WTC11 (cell line): ENCODE measurements at places on chromosomes 6 and 20. TPM values are rescaled to one million over a fixed set of nuclear protein-coding genes. Genes with fewer than 3 reads are reported as not detected.

Gene RNF39
- 4.2 to 5.1 TPM (median 4.5 TPM) in 3 replicates for total RNA-seq

Gene CNR1
- 0.23 to 0.48 TPM (median 0.25 TPM) in 3 replicates for total RNA-seq

Gene LHFPL5
- not detected in 3 replicates for total RNA-seq

Gene SEMG1
- total RNA-seq, result 2.0 to 2.9 TPM (median 2.1 TPM) in 3 replicates

Gene TMEM63B
- 72.8 to 75.2 TPM (median 74.0 TPM) in 3 replicates for total RNA-seq

Gene SLC32A1
- 0.09 to 0.37 TPM (median 0.25 TPM) in 3 replicates for total RNA-seq

Gene BPI
- total RNA-seq, result not detected in 3 replicates

- H3K36me3 ChIP-seq, result peaks cover 3% of the 10 kb centered on the region; the same call in 1 of the 2 replicates
- H3K4me1 ChIP-seq, result peaks cover 39% of the 10 kb centered on the region
- no peak overlapping the region for H3K27ac ChIP-seq
- DNase-seq, result no peak
These were observed 609.3 kb upstream of the IMPG1 start for GRCh38 chr6:76681781-76682180.

- H3K27ac ChIP-seq, result peak overlapping the region; percentile 12; the same call in 1 of the 2 replicates
- no peak overlapping the region for H3K4me3 ChIP-seq
These were observed 83.7 kb upstream of the AHI1 start for GRCh38 chr6:135581211-135581610.

DNA sequence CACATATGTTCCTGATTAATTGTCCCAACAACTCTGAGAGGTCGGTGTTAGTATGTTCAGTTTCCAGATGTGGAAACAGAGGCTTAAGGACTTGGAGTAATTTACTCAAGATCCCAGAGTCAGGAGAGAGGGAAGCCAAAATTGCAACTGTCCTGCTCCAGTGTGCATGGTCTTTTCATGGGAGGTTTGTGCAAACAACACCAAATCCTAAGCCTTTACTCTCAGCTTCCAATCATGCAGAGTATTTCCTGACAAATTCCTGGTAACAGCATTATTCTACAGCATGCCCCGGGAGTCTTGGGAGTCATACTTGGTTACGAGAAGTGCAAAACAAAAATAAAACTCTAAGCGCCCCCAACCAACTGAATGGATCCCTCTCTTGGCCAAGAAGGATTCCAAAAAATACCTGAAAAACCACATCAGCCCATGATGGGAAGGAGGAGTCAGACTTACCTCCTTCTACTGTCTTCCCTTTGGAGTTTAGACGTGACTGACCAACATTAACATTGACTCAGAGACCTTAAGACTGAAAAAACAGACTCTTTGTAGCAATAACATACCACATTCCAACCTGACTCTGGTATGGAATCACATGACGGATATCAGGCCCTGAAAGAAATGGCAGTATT lies 30.8 kb upstream of the PPP1R3G start:
- no peak overlapping the region for H3K27ac ChIP-seq
- peaks cover 17% of the 10 kb centered on the region for H3K36me3 ChIP-seq
- no peak overlapping the region for H3K4me3 ChIP-seq
- DNase-seq, result no peak

- H3K4me3 ChIP-seq, result no peak overlapping the region
- peaks cover 11% of the 10 kb centered on the region for H3K4me1 ChIP-seq
- no peaks in the 10 kb centered on the region for H3K27me3 ChIP-seq
- H3K36me3 ChIP-seq, result no peaks in the 10 kb centered on the region
These were observed 30.3 kb upstream of the ADGRG6 start for GRCh38 chr6:142271476-142271875.

- H3K27ac ChIP-seq, result no peak overlapping the region
- no peak overlapping the region for H3K4me3 ChIP-seq
- no peaks in the 10 kb centered on the region for H3K4me1 ChIP-seq
- peaks cover 1% of the 10 kb centered on the region; the same call in 1 of the 2 replicates for H3K27me3 ChIP-seq
- DNase-seq, result no peak
- H3K36me3 ChIP-seq, result peaks cover 6% of the 10 kb centered on the region
These were observed 43.0 kb downstream of the SLC2A4RG start for GRCh38 chr20:63782521-63782971.

GRCh38 chr20:2696646-2697045 lies 4.1 kb downstream of the EBF4 start:
- peaks cover 34% of the 10 kb centered on the region for H3K4me1 ChIP-seq
- peaks cover 2% of the 10 kb centered on the region for H3K36me3 ChIP-seq
- no peak for DNase-seq
- no peak overlapping the region for H3K27ac ChIP-seq
